ENCODE measurements at places on chromosomes 4 and X.

DNA sequence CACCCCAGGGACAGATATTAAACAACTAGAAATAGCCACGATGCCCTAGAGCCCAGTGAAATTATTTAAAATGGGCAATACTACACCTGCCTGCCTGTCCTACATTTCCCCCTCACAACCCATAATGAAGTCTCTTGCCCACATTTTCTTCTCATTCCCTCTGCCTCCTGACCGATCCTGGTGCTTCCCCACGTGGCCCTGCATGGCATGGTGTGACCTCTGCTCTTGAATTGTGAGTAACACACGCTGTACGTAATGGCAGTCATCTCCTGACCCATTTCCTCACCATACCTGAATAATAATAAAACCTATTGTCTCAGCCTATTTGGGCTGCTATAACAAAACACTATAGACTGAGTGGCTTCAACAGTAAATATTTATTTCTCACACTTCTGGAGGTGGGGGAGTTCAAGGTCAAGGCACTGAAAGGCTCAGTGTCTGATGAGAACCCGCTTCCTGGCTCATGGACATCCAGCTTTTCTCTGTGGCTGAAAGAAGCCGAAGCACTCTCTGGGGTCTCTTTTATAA is 77.0 kb upstream of the ENPP6 start:
- no peak for DNase-seq

DNA sequence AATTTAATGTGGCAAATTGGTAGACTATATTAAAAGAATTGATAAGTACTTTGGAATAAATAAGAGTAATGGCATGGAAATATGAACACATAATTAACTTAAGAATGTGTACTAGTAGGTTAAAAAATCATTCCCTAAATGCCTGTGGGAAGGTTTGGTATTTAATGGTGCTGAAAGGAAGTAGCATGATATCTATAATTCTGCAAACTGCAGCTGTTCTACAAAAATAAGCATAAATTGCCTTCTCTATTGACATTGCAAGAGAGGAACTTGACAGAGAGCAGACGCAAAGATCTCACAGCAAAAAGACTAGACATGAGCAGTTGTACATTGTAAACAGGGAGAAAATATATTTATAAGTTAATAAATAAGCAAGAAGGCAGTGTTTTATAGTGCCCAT is 752.5 kb upstream of the PCDH10 start:
- no peak for DNase-seq

- DNase-seq, result no peak
These were observed 25.6 kb upstream of the MMRN1 start for GRCh38 chr4:89868999-89869589.

DNA sequence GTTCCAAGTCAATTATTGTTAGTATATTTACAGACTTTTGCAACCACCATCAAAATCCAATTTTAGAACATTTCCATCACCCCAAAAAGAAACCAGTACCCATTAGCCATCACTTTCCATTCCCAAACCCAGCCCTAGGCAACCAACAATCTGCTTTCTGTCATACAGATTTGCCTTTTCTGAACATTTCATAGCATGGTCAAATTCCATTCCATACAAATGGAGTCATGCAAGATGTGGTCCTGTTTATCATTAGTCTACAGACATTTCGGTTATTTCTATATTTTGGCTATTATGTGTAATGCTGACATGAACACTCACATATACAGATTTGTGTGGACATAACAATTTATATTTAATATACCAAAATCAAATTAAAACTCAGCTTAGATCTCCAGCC is 508.7 kb downstream of the ZNF674 start:
- no peak for DNase-seq

GRCh38 chr4:57018980-57019379 is 40.3 kb downstream of the POLR2B start:
- no peak for DNase-seq
